NCI-H2029 (cell line): ENCODE measurements at places on chromosomes 16 and 17.

- DNase-seq: no peak
These were observed 32.2 kb downstream of the DRC3 start for GRCh38 chr17:18004884-18005305.

GRCh38 chr17:12924614-12925013, 93.2 kb downstream of the ELAC2 start:
- DNase-seq: no peak

GRCh38 chr16:641326-642188, at the start of gene MCRIP2:
MCRIP2 (plus strand) TSS chr16:641828; CDS start chr16:641992, 164 bp downstream.
- peak; percentile 66 for DNase-seq

DNA sequence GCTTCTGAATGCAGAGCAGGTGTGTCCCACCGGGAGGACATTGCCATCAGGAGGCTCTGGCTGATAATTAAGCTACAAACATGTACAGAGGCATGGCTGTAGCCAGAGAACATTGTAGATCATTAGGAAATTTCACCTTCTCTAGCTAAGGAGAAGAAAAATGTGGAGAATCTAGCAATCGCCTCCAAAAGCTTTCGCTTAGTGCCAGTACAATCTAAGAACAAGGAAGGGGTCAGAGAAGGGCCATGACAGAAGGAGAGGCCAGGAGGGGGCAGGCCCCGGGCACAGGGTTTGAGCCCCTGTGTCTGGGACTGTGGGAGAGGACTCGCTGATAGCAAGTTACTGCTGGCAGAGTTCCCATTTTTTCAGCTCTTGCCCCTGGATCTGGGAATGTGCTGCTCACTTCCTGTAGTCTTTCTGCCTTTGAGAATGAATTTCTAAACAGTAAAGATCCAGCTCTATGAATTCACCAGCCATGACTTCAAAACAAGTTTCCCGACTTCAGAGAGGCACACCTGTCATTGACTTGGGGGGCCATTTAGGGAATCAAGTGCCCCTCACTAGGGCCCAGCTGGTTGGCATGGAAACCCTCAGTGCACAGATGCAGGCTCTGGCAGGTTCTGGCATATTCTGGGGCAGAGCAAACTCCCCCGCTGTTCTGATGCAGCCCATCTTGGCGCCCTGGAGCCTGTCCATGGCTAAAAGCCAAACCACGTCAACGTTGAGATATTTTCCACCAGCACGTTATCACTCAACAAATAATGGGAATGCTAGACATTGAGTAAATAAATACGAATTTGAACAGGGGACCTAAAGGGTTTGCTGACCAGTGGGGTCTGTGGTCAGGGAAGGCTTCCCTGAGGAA, 59.5 kb upstream of the CACNG4 start:
- DNase-seq: peak; percentile 42

- DNase-seq: no peak
These were observed 2.4 kb downstream of the PPM1D start for GRCh38 chr17:60602385-60602742.

DNA sequence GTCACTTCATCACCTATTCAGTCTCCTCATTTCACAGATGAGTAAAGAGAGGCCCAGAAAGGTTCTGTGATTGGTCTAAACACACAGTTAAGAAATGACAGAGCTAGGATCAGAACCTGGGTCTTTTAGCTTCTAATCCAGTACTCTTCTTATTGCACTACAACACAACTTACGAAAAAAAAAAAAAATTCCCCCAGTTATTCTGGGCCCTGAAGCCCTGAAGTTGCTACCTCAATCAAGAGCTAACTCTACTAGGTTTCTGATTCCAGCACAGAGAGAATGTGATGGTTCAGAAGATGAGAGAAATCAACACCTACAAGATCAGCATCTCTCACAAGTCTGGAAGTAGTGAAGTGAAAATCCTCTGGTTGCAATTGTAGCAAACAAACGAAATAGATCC, 37.3 kb downstream of the GRB7 start:
- no peak for DNase-seq

- DNase-seq: no peak
These were observed 183.1 kb downstream of the C16orf95 start for GRCh38 chr16:87133966-87134627.

GRCh38 chr17:50257676-50258224, 16.5 kb upstream of the TMEM92 start:
- no peak for DNase-seq

- no peak for DNase-seq
These were observed 141.4 kb upstream of the PLEKHM1 start for GRCh38 chr17:45631941-45632340.

- no peak for DNase-seq
These were observed 80.3 kb downstream of the EFCAB13 start for GRCh38 chr17:47404006-47404405.

GRCh38 chr16:9062301-9062700, 29.1 kb upstream of the HAPSTR1 start:
- DNase-seq: no peak

DNA sequence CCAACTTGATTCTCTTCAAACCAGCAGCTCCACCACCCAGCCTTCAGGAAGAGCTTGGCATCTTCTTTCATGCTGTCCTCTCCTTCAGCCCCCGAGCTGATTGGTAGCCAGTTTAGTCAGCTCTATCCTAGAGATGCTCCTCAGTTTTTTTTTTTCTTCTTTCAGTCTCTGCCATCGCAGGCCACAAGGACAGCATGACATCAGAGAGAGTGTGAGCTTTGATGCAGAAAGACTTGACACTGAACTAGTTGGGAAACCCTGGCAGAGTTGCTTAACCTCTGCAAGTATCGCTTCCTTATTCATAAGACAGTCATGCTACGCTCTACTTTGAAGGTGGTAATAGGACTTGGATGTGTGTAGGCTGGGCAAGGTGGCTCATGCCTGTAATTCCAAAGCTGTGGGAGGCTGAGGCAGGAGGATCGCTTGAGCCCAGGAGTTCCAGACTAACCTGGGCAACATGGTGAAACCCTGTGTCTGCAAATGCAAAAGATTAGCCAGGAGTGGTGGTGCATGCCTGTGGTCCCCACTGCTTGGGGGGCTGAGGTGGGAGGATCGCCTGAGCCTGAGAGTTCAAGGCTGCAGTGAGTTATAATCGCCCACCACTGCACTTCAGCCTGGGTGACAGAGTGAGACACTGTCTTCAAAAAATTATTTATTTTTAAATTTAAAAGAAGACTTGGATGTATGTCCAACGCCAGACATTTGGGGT, 2.6 kb downstream of the CD300LB start:
- no peak for DNase-seq

DNA sequence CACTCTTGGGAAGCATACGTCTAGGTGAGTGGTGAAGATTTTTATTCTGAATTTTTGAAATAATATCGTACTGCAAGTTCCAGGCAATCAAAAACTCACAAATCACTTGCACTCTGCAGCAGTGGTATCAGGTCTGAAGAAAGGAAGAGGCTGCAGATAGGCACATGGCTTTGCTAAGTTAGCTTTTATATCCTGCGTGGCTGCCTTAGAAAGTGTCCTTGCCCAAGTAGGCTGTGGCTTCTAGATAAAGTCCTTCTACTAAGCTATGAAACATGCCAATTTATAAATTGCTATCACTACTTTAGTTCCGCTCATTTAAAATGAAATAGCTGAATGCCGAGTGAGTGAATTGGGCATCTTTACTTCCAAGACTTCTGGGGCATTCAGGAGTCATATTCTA, 17.9 kb downstream of the WWOX start:
- DNase-seq: no peak

GRCh38 chr17:50072130-50072529, 16.2 kb downstream of the ITGA3 start:
- DNase-seq: no peak

GRCh38 chr17:42937712-42938596, 26.3 kb downstream of the AARSD1 start:
- DNase-seq: peak; percentile 18
